ENCODE measurements at places on chromosomes 5 and 9.

- no peak for DNase-seq
Observed at GRCh38 chr9:88498880-88499279, 36.1 kb upstream of the NXNL2 start.

DNA sequence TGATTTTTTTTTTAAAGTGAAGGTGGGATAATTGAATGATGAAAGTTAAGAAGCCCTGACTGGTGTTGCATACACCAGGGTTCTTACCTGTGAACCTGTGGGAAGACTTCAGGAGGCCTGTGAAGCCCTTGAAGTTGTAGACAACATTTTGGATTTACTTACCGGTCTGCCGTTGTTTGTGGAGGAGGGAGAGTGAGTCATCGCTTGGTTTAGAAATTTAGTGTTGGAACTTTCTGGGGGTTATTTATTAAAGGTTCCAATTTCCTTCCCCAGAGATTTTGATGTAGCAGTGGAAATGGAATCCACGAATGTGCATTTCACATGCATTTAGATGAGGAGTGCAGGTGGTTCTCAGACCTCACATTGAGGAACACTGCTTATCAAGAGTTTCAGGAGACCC lies 49.6 kb downstream of the ARHGAP26 start:
- DNase-seq: no peak

DNA sequence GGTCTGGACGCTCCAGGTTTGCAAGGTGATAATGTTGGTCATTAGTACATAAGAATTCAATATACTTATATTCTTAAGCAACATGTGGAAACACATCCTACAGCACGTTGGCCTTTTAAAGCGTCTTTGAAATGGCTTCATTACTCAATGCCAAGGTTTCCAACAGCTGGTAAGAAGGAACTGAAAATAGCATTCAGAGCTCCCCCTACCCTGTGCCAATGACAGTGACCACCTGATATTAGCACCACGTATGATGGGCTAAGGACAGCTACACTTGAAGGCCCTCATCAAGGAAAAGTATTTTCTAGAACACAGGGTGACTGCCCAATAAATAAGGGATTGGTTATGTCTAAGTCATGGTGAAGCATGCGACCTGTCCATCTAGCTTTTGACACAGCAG lies 9.9 kb downstream of the ZNF622 start:
- no peak for DNase-seq

GRCh38 chr9:9557804-9558334 lies 1054.9 kb downstream of the PTPRD start:
- DNase-seq: no peak

GRCh38 chr5:81579262-81579924 lies 171.5 kb downstream of the SSBP2 start:
- DNase-seq: no peak

GRCh38 chr9:13428766-13429165 lies 149.3 kb upstream of the MPDZ start:
- DNase-seq: no peak

- no peak for DNase-seq
Observed at GRCh38 chr9:93247099-93247865, 63.3 kb downstream of the WNK2 start.

GRCh38 chr5:179455320-179455719 lies 95.0 kb upstream of the RUFY1 start:
- DNase-seq: no peak

- peak; percentile 40 for DNase-seq
Observed at GRCh38 chr5:142699184-142699720, 13.4 kb upstream of the FGF1 start.

- DNase-seq: no peak
Observed at GRCh38 chr9:27756418-27756817, 183.1 kb upstream of the C9orf72 start.

DNA sequence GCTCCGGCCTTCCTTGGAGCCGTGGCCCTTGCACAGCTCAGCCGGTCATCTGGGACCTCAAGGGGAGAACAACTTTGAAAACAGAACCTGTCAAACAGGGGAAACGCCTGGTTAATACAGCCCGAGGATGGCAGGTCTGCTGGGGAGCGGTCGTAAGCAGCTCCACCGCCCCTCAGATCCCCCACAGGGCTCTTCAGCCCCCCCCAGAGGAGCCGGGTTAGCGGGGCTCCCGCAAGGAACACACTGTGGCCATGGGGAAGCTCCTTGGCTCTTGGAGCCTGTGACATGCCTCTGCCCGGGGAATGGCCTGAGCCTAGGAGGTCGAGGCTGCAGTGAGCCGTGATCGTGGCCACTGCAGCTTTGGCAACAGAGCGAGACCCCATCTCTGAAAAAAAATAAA lies 6.8 kb downstream of the TMEM250 start:
- DNase-seq: no peak

DNA sequence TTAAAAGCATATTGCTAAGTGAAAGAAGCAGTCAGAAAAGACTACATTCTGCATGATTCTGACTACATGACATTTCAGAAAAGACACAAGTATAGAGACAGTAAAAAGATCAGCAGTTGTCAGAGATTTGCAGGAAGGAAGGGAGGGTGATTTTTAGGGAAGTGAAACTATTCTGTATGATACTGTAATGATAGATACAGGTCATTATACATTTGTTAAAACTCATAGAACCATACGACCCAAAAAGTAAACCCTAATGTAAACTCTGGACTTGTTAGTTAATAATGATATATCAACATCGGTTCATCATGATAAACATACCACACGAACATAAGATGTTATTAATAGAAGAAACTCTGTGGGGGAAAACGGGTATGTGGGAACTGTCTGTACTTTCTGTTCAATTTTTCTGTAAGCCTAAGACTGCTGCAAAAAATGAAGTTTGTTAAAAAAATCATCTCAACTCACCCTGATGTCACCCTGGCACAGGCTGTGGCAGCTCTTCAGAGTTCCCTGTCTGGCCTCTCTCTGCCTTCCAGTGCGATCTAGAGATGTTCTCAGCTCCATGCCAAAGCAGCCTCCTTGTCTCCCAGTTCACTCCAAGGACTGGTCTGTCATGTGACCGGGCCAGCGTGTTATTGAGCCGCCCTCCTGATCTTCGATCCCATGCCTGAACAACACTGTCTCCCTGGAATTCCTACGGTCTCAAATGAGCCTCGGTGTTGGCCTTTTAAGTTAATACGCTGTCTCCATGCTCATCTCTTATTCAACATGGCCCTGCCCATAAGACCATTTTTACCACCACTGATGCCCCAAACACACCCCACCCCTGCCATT lies 35.4 kb downstream of the PRLR start:
- no peak for DNase-seq

DNA sequence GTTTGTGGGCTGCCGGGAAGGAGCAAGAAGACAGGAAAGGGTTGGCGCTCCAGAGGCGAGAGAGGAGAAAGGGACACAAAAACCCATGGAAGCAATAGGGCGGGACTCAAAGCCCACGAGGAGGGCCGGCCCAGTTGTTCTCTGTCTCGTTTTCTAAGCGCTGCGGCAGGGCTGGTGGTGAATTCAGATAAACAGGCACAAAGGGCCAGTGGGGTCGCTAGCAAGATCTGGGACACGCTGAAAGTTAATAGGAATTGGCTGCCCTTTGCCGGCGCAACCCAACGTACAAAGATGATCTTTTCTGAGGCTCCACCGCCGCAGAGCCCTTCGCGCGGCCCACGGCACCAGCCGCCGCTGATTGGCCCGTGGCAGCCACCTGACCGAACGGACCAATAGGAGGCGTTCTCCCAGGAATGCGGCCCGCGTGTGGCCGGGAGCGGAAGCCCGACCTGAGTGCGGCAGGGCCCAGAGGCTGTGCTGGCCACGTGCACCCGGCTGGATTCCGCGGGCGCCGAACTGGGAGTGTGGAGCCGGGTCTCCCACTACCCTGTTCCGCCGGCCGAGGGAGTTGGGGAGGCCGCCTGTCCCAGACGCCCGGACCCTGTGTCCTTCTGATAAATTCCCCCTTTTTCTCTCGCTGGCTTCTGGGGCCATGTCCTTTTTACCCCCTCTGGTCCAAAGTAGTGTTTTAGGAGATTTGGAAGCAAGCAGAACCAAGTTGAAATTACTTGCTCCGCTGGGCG lies 16.8 kb upstream of the NSD1 start:
- peak; percentile 72 for DNase-seq

- DNase-seq: no peak
Observed at GRCh38 chr5:139650689-139651042, 2.5 kb downstream of the CXXC5 start.

GRCh38 chr5:123371575-123372179 lies 51.5 kb downstream of the CEP120 start:
- no peak for DNase-seq

- DNase-seq: no peak
Observed at GRCh38 chr5:174292348-174292747, 246.8 kb downstream of the NSG2 start.

DNA sequence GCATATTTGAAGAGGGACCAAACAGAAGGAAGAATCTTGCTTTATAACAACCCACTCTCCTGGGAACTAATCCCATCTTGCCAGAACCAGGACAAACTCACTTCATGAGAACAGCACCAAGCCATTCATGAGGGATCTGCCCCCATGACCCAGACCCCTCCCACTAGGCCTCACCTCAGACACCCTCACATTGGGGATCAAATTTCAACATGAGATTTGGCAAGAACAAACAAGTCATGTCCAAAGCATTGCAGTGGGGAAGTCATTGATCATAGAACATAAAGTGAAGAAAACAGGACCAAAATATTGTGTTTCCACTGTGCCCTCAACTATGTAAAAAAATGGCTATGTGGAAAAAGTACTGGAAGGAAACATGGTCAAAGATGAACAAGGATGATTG lies 43.9 kb downstream of the MAP1B start:
- no peak for DNase-seq

- no peak for DNase-seq
Observed at GRCh38 chr9:114919611-114920010, 10.8 kb downstream of the TNFSF8 start.

GRCh38 chr5:124302533-124302932 lies 443.9 kb downstream of the ZNF608 start:
- DNase-seq: no peak

DNA sequence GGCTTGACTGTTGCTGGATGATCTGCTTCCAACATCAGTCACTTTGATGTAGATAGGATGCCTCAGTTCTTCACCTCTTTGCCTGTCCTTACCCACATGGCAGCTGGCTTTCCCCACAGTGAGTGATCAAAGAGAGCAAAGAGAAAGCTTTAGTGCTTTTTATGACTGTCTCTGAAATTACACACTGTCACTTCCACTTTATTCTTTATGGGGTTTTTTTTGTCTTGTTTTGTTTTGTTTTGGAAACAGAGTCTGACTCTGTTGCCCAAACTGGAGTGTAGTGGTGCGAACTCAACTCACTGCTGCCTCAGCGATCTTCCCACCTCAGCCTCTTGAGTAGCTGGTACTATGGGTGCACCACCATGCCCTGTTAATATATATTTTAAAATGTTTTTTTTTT lies 32.4 kb upstream of the C5orf24 start:
- no peak for DNase-seq

DNA sequence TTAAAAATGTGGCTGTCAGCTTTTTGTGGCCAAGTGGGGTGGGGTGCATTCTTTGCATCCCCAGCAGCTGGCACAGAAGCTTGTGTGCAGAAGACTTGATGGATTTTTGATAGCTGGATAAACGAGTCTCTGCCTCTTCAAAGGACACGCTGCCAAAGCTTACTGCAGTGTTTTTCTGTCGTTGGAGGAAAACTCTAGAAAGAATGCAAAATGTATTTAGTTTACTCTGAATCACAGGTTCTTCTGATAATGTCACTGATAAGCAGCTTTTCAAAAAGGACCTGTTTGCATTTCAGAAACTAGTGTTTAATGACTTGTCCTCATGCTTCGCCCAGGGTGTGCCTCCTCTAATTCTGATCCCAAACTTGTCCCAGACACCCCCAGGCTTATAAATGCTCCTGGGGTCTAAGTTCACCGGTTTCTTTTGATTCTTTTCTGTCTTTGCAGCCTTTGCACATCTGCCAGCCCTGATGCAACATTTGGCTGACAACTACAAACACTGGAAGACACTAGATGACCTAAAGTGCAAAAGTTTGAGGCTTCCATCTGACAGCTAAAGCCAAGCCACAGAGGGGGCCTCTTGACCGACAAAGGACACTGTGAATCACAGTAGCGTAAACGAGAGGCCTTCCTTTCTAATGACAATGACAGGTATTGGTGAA lies 66.0 kb downstream of the WDR41 start:
- DNase-seq: no peak

DNA sequence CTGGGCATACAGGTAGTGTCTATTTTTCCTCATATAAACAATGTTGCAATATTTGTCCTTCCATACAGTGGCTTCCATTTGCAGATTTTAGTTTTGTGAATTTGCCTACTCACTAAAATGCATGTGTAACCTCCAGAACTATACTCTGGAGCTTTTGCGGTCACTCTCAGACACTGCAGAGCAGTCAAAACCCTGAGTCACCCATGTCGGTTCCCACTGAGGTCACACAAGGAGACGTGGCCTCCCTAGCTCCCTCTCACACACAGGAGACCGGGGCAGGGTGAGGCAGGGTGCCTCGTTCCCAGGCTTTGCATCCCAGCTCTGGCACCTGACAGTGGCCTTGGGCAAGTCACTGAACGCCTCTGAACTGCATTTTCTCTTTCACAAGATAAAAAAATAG lies 55.5 kb upstream of the ZNF354A start:
- no peak for DNase-seq

DNA sequence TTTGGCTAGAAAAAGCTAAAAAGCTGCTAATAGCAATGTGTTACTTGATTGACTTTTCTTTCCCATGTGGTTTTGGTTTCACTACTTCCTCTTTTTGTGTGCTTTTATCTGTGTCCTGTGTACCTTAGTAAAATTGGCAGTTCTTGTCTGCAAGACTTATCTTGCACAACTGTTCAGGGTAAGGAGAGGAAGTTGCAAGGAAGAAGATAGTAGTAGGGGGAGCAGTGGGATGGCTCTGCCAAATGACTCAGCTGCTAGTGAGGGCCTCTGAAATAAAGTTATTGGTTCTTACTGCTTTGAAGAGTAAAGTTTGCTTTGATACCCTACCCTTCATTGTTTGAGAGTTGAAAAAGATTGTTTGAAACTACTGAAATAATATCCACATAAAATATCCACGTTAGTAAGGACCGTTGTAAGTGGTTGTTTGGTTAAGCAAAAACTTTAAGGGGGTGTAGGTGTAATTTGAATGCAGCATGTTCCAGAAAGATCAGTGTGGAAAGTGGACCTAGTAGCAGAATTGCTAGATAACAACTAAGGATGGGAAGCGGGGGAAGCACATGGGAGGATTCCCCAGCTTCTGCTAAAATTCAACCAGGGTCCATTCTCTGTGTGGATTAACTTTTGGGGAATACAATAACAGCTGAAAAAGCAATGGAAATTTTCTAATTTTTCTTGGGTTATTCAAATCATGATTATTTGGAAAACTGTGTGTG lies 123.5 kb downstream of the SCAMP1 start:
- no peak for DNase-seq

DNA sequence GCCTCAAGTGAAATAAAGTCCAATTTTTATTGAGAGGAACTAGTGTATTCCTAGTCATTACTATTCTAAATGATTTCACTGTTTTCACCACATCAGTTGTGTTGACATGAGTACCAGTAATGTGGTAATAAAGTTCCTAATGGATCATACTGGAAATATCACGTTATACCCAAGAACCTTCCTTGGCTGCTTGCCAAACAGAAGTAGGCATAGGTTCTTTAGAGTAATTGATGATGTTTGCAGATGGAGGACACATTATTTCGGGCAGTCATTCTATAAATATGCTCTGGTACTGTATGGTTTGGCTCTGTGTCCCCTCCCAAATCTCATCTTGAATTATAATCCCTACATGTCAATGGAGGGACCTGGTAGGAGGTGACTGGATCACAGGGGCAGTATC lies 15.1 kb downstream of the SNCAIP start:
- DNase-seq: no peak

GRCh38 chr5:176418251-176418650 lies 1.9 kb upstream of the CLTB start:
- DNase-seq: no peak

Measured in activated CD8-positive, alpha-beta memory T cell treated with anti-CD3 and anti-CD28 coated beads for 48 hours (primary cell).